Occipital lobe (tissue), 3 donors: ENCODE measurements at places on chromosomes 12 and 14. TPM values are rescaled to one million over a fixed set of nuclear protein-coding genes. Genes with fewer than 3 reads are reported as not detected.
A peak's percentile ranks its signal among the peaks of the same experiment; 100 is the strongest.

SIRT4 gene
- 4.5 TPM for total RNA-seq

GRCh38 chr12:84644908-84645307 lies 267.7 kb downstream of the SLC6A15 start:
- DNase-seq: no peak

DNA sequence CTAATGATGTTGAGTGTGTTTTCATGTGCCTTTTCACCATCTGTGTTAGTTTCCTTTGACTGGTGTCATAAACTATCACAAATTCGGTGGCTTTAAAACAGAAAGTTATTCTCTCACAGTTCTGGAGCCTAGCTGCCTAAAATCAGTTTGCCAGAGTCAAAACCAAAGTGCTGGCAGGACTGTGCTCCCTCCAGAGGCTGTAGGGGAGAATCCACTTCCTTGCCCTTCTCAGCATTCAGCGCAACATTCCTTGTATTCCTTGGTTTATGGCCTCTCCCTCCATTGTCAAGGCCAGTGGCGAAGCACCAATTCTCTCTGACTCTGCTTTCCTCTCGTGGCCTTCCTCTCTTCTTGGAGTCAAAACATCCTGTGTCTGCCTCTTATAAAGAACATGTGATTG lies 174.2 kb upstream of the PDE3A start:
- no peak for DNase-seq

DNA sequence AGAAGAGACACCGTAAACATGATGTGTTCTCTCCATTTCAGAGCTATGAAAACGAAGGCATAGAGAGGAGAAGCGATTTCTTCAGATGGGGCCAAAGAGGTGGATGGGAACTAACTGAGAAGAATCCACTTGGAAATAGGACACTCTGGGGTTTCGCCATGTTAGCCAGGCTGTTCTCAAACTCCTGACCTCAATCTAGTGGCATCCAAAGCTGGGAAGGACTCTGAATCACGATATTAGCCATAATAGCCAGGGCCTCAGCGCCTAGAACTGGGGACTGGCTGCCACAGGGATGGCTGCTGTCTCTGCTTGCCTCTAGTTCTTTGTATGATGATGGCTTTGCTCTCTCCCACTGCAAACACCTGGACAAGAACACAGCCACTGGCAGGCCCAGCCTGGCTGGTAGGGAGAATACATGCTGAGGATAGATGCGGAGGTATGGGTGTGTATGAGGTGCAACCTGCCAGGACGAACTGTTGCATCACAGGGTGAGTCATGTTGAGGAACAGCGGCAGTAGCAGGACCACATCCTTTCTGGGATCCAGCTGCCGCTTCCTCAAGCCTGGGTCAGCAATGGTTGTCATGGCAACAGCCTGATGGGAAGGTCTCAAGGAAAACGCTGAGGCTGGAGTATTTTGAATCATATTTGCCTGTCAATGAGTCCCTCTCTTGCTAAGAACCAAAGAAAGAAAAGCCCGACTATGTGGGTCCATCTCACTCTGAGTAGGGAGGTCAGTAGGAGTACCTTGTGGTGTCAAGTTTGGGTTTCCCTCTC lies 31.1 kb downstream of the CCDC177 start:
- DNase-seq: peak; percentile 59

GRCh38 chr14:71680736-71681387 lies 251.4 kb upstream of the RGS6 start:
- no peak for DNase-seq

GRCh38 chr14:35661875-35662274 lies 127.9 kb downstream of the INSM2 start:
- DNase-seq: no peak

DNA sequence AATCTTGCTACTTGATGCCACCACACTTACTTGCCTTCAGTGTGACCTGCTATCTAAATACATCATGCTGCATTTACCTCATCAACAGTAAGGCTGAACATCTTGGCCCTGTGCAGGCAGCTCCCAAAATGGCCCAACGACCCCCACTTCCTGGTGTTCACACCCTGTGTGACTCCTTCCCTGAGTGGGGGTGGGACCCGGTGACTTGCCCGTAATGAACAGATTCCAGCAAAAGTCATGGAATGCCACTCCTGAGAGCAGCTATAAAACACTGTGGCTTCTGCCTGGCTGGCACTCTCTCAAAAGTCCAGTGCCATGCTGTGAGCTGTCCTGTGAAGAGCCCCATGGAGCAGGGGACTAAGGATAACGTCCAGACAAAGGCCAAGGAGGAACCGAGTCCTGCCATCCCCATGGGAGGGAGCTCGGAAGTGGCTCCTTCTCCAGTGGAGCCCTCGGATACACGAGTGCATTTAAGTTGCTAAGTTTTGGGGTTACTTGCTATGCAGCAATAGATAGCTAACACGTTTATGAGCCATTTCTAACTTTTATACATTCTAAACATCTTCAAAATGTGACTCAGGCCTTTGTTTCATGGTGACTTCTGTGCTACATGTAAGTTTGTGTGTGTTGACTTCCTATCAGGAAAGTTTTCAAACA lies 33.0 kb downstream of the P2RX2 start:
- no peak for DNase-seq

- no peak for DNase-seq
Measured at GRCh38 chr12:79187032-79187431, 322.5 kb downstream of the SYT1 start.

GRCh38 chr14:97943619-97944018 lies 1146.4 kb downstream of the VRK1 start:
- DNase-seq: no peak

GRCh38 chr12:11829764-11830194 lies 180.3 kb downstream of the ETV6 start:
- no peak for DNase-seq

- DNase-seq: no peak
Measured at GRCh38 chr14:87241018-87241768, 751.8 kb downstream of the GALC start.

DNA sequence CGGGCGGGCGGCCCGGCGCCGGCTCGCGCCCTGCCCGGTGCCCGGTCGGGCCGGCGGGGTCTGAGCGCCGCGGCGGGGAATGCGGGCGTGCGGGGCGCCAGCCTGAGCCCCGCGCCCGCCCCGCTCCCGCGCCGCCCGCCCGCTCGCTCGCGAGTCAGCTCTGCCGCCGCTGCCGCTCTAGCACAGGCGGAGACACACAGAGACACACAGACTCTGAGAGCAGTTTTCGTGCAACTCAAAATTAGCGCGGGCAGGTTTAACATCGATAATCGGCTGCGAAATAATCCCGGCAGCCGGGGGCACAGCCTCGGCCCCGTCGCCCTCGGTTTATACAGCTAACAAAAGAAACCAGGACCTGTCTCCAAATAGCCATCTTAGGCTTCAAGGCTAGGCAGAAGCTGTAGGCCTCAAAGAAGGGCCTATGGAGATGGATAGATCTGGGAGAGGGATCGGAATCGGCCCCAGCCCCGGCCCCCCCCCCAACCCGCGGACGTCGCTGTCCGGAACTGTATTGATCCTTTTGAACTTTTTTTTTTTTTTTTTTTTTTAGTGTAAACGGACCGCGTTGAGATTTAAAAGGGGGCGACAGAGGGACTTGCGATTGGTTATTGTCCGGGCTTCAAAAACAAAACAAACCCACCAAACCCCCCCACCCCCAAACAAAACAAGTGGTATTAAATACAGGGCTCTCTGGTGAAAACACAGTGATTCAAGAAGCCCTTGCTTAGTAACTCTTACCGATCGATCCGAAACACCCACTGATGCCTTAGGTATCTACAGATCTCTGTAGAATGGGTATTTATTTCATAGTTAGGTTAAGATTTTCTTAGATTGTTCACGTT lies 1.1 kb downstream of the ARID2 start:
- peak; percentile 49 for DNase-seq

AMN gene
- not detected for total RNA-seq

GRCh38 chr12:108394196-108394595 lies 55.1 kb upstream of the CMKLR1 start:
- DNase-seq: no peak

RBM23 gene
- total RNA-seq: 78.6 TPM

CYP46A1 gene
- 2.3 TPM for total RNA-seq

DNA sequence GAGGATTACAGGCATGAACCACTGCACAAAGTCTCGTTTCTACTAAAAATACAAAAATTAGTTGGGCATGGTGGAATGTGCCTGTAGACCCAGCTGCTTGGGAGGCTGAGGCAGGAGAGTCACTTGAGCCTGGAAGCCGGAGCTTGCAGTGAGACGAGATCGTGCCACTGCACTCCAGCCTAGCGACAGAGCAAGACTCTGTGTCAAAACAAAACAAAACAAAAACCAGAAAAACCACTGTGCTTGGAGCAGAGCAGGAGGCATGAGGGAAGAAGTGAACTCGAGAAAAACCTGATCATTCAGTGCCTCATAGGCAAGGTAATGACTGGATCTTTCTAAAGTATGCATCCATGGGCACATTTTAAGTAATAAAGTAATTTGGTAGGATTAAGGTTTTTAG lies 487.8 kb downstream of the KCNH5 start:
- DNase-seq: no peak

GRCh38 chr12:6083601-6084000 lies 40.9 kb downstream of the VWF start:
- no peak for DNase-seq

HNF1A gene
- total RNA-seq: not detected

GRCh38 chr14:33430414-33431035 lies 491.8 kb downstream of the NPAS3 start:
- no peak for DNase-seq

DAO gene
- not detected for total RNA-seq

CLEC2D gene
- 11.4 TPM for total RNA-seq

- DNase-seq: no peak
Measured at GRCh38 chr14:94320243-94320642, 2.9 kb downstream of the SERPINA6 start.

DNA sequence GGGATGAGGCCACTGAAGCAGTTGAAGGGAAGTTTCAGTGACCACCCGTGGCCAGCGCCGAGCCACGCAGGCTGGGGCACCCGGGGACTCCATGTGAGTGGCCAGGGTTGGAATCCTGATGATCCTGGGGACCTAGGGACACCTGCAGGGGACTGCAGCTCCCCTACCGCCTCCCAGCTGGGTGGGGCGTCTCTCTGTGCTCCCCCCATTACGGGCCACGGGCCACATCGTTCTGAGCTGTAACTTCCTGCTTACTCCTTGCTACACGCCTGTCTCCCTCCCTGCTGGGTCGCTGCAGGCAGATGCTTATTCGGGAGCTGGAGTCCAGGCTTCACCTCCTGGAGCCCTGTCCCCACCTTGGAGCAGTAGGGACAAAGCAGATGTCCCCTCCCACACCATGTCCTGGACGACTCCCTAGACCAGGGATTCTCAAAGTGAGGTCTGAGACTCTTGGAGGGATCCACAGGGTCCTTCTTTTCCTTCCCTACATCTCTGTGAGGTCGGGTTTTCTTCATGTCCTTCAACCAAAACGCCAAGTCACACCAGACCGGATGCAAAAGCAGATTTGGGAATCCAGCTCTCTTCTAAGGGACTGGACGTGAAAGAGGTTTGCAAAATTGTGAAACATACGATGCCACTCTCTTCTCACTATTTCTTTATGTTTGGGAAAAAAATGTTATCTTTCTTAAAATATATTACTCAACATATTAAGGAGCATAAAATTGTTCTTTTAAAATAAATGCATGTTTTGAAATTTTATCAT lies 85.9 kb upstream of the NCOR2 start:
- DNase-seq: no peak

ZBTB1 gene
- 47.6 TPM for total RNA-seq

DNA sequence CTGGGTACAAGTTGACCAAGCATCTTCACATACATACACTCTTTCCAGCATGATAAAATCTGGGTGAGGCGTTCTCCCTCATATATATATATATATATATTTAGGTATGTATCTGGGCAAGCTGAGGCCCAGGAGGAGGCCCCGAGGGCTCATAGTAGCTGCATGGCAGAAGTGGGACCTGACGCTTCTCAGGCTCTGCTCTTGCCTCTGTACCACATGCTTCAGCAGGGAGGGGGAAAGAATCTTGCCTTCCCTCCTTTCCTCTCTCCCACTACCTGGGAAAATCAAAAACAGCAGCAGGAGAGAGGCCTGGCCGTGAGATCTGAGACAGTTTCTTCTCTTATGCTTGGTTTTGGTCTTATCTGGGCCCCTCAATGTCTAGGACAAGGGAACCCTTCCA lies 9.2 kb downstream of the PPP1R1A start:
- no peak for DNase-seq

DNA sequence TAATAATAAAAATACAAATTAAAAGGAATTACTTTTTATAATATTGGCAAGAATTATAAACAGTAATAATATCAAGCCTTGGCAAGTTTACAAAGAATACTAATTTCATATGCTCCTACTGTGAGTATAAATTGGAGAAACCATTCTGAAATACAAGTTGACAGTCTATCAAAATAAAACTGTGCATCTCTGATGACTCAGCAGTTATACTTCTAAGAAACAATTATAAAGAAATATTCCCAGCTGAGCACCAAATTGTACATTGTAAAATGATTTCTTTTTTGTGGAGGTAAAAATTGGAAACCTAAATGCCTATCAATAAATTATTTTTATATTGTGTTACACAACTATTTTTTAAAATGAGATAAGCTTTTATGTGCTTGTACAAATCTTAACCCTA lies 35.5 kb upstream of the KCNC2 start:
- no peak for DNase-seq

PAPOLA gene
- 225 TPM for total RNA-seq

DNA sequence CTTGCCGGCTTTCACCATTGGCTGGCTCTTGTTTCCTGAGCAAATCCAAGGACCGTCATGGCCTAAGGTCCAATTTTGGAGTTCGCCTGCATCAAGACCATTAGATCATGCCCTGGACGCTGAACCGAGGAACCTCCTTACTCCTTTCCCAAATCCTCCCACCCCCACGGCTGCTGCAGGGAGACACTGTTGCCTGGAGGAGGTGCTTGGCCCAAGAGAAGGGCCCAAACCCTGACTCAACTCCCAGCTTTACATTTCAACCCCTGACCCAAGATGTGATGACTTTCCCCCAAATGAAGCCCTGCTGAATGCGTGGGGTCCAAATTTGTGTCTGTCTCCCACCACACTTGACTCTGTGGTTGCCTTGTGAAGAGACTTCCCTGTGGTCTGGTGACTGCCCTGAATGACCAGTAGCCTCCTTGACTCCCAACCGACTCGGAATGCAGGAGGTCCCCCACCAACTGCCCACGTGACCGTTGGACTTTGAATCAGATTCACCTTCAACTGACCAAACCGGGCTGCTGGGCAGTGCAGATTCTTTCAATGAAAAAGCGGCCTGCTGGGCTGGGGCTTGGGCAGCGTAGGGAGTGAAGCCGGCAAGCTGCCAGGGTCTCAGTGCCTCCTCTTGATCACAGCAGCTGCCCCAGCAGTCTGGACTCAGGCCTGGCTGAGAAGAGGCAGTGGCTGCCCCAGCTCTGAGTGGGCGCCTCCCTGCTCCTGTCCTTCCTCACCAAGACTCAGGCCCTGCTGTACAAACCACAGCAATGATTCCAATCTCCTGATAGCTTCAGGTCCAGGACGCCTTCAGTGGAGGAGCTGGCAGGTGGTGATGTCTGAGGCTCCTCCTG lies 46.7 kb upstream of the OASL start:
- DNase-seq: no peak

- DNase-seq: no peak
Measured at GRCh38 chr14:76826122-76826521, at the start of gene LRRC74A. LRRC74A (plus strand) TSS chr14:76826408; CDS start chr14:76826698, 290 bp downstream.

- no peak for DNase-seq
Measured at GRCh38 chr12:107780298-107780697, 5.8 kb downstream of the ASCL4 start.

GRCh38 chr12:1740161-1740948 lies 49.5 kb downstream of the ADIPOR2 start:
- DNase-seq: no peak

GRCh38 chr12:13094367-13094766 lies 9.1 kb downstream of the GSG1 start:
- no peak for DNase-seq

GRCh38 chr12:113081873-113082272 lies 25.3 kb downstream of the DTX1 start:
- DNase-seq: no peak

NRL gene
- total RNA-seq: 0.94 TPM
